H1 (cell line): ENCODE measurements at places on chromosomes 5 and 9. TPM values are rescaled to one million over a fixed set of nuclear protein-coding genes. Genes with fewer than 3 reads are reported as not detected.

The TMED9 gene
- 130 and 141 TPM in 2 replicates for polyA plus RNA-seq

The RNF180 gene
- 0.38 and 0.39 TPM in 2 replicates for polyA plus RNA-seq

The PDE6A gene
- not detected in 2 replicates for polyA plus RNA-seq

The CCDC192 gene
- not detected in 2 replicates for polyA plus RNA-seq

The SHOC1 gene
- polyA plus RNA-seq = not detected in 2 replicates

The PARP8 gene
- 9.5 and 16.6 TPM in 2 replicates for polyA plus RNA-seq

The FOXD4 gene
- polyA plus RNA-seq = 0.03 and 0.08 TPM in 2 replicates

The TRAF1 gene
- 3.1 and 3.2 TPM in 2 replicates for polyA plus RNA-seq

The SHROOM1 gene
- polyA plus RNA-seq = 3.9 and 11.8 TPM in 2 replicates

The KCNN2 gene
- 13.1 and 13.6 TPM in 2 replicates for polyA plus RNA-seq

The PCDHGA4 gene
- polyA plus RNA-seq = 1.4 and 1.7 TPM in 2 replicates

The IL5 gene
- not detected in 2 replicates for polyA plus RNA-seq

The KCNV2 gene
- polyA plus RNA-seq = not detected in 2 replicates
